ENCODE measurements at places on chromosomes 3 and 15. TPM values are rescaled to one million over a fixed set of nuclear protein-coding genes. Genes with fewer than 3 reads are reported as not detected.
A peak's percentile ranks its signal among the peaks of the same experiment; 100 is the strongest.

DNA sequence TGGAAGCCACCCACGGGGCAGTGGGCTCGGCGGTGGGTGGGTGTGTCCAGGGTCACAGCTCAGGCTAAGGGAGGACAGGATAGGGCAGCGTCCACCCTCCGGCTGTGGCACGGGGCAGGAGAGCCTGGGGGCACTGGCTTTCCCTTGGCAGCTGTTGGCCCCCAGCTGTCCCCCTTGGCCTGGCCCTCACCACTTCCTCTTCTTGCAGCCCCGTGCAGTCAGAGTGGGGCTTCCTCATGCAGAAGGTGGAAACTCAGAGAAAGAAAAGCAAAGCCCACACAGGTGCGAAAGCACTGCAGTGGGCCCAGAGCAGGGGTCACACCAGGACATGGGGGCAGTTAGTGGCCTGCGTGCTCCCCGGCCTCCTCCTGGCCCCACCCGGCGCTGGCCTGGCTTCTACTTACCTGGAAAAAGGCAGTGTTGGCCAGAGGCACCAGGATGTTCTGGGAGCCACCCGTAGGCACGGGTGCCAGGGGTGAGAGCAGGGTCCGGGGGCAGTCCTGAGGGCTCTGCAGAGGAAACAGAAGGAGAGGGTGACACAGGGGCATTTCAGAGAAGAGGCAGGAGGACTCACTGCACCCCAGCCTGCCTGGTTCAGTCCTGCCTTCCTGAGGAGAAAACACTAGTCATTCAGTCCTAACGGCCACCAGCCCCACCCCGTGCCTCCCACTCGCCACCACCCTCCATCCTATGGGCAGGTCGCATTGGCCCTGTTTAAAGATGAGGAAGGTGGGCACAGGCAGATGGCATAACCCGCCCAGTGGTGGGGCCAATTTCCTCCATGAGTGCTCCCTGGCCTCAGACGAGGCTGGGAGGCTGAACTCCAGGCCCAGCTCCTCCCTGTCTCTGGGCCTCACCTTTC lies 28.3 kb downstream of the PLXND1 start:
- H3K27ac ChIP-seq: peak overlapping the region; percentile 55
- no peaks in the 10 kb centered on the region for H3K36me3 ChIP-seq
- no peak for DNase-seq
- peaks cover 2% of the 10 kb centered on the region for H3K27me3 ChIP-seq
- no peak overlapping the region for H3K4me3 ChIP-seq

DNA sequence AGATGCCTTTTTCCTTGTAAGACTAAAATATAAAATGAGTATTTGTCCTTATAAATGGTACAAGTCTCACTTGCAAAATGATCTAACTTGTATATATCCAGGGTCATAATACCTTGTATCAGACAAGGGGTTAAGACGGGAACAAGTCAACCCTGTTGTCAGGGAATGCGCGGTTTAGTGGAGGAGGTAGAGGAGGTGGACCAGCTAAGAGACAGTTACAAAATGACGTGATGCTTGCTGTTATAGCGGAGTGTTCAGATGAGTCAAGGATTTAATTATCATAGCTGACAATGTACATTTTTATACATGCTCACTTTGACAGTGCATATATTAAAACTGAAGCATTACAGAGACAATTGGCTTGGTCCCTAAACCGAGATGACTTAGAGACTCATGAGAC lies 26.8 kb upstream of the KLHL25 start:
- H3K36me3 ChIP-seq: no peaks in the 10 kb centered on the region
- H3K27ac ChIP-seq: no peak overlapping the region
- H3K4me1 ChIP-seq: no peaks in the 10 kb centered on the region
- H3K4me3 ChIP-seq: no peak overlapping the region
- DNase-seq: no peak
- peaks cover 11% of the 10 kb centered on the region for H3K27me3 ChIP-seq

DNA sequence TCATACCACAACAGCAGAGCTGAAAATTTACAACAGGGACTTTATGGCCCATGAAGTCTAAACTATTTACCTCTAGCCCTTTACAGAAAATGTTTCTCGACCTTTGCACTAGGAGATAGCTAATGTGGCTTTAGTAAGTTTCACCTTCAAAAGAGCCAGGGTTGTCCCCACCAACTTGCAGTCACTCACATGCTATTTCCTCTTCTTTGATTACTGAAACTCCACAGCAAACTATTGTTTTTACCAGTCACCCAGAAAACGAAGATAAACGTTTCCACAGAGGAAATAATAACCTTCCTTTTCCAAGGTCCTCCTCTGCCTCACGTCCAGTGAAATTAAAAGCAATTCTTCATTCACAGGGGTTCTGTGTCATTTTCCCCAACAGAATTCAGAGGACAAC lies 48.2 kb downstream of the WWTR1 start:
- no peaks in the 10 kb centered on the region for H3K36me3 ChIP-seq
- no peak overlapping the region for H3K27ac ChIP-seq
- no peaks in the 10 kb centered on the region for H3K4me1 ChIP-seq
- no peak overlapping the region for H3K4me3 ChIP-seq
- no peak for DNase-seq
- H3K27me3 ChIP-seq: peaks cover 10% of the 10 kb centered on the region

DNA sequence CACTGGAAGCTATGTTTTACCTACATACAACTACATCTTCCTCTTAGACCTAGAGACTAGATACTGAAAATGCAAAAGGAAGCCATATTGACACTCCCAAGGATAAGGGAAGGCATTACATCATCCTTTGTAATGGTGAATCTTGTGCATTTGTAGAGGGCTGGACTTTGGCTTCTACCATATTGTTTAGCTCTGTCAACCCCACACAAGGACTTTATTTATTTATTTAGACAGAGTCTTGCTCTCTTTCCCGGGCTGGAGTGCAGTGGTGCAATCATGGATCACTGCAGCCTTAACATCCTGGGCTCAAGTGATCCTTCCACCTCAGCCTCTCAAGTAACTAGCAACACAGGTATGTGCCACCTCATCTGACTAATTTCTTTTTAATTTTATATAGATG lies 331.5 kb upstream of the TPRG1 start:
- H3K4me1 ChIP-seq: no peaks in the 10 kb centered on the region
- peaks cover 5% of the 10 kb centered on the region for H3K36me3 ChIP-seq
- DNase-seq: no peak
- H3K27ac ChIP-seq: no peak overlapping the region
- H3K27me3 ChIP-seq: no peaks in the 10 kb centered on the region

DNA sequence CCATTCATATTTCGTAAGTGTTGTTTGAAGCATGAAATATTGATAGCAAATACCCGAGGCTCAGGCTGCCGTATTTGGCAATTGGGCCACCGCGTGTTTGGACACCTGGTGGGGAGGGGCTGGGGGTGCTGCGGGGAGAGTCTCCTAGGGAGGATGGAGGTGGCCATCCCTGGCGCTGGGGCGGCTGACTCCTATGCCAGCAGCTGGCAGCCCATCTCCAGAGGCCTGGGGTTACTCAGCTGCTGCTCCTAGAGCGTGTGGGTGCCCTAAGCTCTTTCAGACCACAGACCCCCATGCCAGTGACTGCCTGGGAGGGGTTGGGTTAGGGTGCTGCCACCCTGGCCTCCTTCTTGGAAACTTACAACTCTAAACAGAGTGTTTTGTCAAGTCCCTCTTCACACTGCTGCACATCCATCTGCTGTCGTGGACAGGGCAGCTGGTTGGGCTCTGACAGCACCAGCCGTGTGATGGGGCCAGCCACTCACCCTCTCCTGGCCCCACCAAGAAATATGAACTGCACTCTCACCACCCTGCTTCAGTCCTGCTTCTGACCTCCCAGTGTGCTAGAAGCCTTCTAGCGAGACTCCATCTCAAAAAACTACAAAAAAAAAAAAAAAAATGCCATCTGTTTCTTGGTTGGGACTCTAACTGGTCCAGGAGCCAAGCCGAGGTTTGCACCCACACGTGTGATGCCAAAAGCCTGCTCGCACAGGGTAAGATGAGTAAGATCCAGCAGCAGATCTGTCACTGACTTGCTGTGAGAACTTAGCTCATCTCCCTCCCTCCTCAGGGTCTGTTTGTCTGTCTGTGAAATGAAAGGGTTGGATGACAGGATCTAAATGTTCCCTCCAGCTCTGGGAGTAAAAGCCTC lies 156.2 kb downstream of the MEGF11 start:
- no peak overlapping the region for H3K27ac ChIP-seq
- no peaks in the 10 kb centered on the region for H3K4me1 ChIP-seq
- no peak for DNase-seq
- H3K36me3 ChIP-seq: no peaks in the 10 kb centered on the region
- peaks cover 5% of the 10 kb centered on the region for H3K27me3 ChIP-seq
- no peak overlapping the region for H3K4me3 ChIP-seq

GRCh38 chr3:46537779-46538178 lies 28.3 kb downstream of the LRRC2 start:
- no peak for DNase-seq
- H3K27me3 ChIP-seq: peaks cover 15% of the 10 kb centered on the region
- H3K4me3 ChIP-seq: peak overlapping the region; percentile 66
- H3K27ac ChIP-seq: peak overlapping the region; percentile 89

GRCh38 chr3:138114431-138114918 lies 933 bp downstream of the DZIP1L start:
- peaks cover 33% of the 10 kb centered on the region for H3K27me3 ChIP-seq
- H3K4me1 ChIP-seq: peaks cover 8% of the 10 kb centered on the region
- peak overlapping the region; percentile 73 for H3K4me3 ChIP-seq
- H3K27ac ChIP-seq: no peak overlapping the region
- DNase-seq: no peak

DNA sequence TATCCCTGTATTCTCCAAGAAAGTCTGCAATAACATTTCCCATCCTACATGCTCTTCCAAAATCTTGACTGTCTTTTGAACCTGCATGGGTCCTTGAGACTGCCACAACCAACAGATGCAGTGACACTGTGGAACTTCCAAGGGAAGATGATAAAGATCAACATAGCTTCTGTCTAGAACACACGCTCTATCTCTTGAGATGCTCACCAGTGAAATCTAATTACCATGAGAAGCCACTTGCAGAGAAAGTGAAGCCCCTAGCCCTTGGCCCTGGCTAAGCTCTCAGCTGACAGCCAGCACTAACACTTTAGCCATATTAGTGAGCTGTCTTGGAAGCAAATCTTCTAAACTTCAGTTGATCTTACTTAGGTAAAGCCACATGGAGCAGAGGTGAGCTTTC lies 36.6 kb downstream of the EOMES start:
- H3K27me3 ChIP-seq: peaks cover 11% of the 10 kb centered on the region
- peaks cover 10% of the 10 kb centered on the region for H3K4me1 ChIP-seq
- H3K4me3 ChIP-seq: no peak overlapping the region
- DNase-seq: no peak
- H3K27ac ChIP-seq: no peak overlapping the region
- no peaks in the 10 kb centered on the region for H3K36me3 ChIP-seq

- H3K4me3 ChIP-seq: peak overlapping the region; percentile 100
- DNase-seq: no peak
- H3K36me3 ChIP-seq: peaks cover 49% of the 10 kb centered on the region
- H3K4me1 ChIP-seq: peaks cover 59% of the 10 kb centered on the region
Measured at GRCh38 chr3:51385621-51386091, 565 bp downstream of the MANF start.

DNA sequence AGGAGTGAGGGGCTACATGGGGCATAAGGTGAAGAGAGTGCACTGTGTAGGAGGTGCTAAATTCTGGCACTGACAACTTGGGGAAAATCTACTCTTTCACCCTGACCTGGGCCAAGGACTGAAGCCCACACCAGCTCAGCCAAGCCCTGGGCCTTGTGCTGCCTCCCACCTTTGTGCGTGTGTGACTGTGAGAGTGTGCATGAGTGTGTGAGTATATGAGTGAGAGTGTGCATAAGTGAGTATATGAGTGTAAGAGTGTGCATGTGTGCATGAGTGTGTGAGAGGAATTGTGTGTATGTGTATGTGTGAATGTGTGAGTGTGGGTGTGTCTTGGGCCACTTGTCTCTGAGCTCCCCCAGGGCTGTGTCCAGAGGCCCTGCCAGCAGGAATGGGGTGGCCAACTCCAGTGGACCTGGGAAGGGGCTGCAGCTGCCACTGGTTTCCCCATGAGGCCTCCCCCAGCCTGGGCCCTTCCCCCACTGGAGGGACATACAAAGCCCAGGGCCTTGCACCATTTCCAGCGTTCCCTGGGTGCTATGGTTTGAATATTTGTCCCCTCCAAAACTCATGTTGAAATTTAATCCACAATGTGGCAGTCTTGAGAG lies 15.2 kb downstream of the C3orf22 start:
- no peak overlapping the region for H3K4me3 ChIP-seq
- DNase-seq: no peak
- no peaks in the 10 kb centered on the region for H3K4me1 ChIP-seq
- H3K27ac ChIP-seq: no peak overlapping the region

DNA sequence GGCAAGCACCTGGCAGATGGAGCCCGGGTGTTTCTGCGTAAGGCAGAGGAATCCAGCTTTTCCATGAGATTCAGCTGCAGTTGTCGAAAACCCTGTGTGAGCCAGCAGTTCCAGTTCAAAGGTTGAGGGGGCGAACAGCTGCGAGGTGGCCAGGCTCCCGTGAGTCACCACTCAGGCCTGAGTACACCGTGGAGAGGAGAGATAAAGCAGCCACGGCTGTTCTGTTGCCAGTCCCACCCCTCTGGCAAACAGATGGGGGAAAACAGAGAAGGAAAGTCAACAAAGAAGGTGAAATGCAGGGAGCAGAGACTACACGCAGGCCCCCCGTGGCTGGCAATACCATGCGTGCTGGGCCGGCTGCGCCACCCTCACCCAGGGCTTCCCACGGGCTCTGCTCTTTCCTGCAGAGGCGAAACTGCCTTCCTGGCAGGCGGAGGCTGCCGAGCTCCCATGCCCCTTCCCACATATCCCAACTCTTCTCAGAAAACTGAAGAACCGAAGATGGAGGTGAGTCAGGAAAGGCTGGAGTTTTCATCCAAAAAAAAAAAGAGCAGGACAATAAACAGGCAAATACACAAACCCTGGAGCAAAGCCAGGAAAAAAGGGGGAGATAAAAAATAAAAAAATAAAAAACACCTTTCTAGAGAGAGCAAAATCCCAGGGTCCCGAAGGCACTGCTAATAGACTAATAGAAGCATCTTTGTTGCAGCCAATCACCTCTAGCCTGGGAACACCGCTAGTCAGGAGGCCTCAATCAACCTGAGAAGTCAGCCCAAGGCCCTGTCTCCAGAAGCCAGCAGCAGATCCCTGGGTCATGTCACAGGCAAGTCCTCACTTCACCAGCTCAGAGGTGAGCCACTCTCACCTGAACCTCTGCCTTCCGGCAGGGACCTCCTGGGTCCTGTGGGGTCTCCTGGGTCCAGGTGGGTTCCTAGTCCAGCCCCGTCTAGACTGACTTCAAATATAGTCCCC lies 37.7 kb downstream of the FAM174B start:
- no peaks in the 10 kb centered on the region for H3K27me3 ChIP-seq
- no peaks in the 10 kb centered on the region for H3K4me1 ChIP-seq
- no peak overlapping the region for H3K27ac ChIP-seq
- no peak overlapping the region for H3K4me3 ChIP-seq

DNA sequence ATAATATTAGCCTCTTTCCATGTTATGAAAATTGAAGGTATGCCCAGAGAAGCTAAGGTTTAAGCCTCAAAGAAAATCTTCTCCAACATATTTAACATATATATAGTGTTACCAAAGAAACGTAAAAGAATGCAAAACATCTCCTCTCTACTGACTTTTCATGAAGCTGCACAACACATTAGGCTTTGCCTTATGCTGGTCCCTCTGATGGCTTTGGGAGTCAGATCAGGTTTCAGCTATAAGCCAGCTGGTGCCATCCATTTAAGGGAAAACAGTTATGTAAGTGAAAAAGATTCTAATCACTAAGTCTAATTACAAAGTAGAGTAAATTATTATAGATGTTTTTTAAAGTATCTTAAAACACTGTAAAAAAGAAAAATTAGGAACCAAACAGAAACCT lies 410.5 kb downstream of the LSAMP start:
- no peak overlapping the region for H3K27ac ChIP-seq

The KIF23 gene
- total RNA-seq: 87.9 TPM

The ACVR2B gene
- total RNA-seq: 4.5 TPM

The WDR53 gene
- 21.0 TPM for total RNA-seq

The MYEF2 gene
- total RNA-seq: 25.4 TPM

The NPAP1 gene
- total RNA-seq: not detected

The BSN gene
- 0.05 TPM for total RNA-seq

The IL17RE gene
- total RNA-seq: 1.8 TPM

The GHRL gene
- total RNA-seq: 0.63 TPM

The GP5 gene
- total RNA-seq: 1.3 TPM
